ENCODE measurements at places on chromosomes 5 and 9.

DNA sequence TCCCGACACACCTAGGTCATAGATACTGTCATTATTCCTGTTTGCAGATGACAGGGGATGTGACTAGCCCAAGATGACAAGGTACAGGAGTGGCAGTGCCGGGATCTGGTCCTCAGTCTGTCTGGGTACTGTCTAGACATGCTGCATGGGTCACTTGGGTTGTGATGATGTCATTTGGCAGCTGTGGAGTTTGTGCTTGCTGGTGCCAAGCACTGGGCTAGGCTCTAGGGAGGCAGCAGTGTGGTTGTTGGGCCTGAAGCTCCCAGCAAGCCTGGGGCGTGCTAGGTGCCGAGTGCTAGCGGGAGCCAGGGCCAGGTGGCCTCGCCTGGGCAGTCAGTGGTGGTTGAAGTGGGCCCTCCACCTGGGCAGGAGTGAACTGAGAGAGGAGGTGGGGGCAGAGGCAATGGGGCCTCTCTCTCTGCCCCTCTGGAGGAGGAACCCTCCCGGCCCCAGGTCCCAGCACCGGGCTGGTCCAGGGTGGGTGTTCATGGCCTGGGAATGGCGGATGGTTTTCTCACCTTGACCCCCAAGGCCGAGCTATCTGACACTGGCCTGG is 8.8 kb upstream of the ASB6 start:
- no peak for DNase-seq

DNA sequence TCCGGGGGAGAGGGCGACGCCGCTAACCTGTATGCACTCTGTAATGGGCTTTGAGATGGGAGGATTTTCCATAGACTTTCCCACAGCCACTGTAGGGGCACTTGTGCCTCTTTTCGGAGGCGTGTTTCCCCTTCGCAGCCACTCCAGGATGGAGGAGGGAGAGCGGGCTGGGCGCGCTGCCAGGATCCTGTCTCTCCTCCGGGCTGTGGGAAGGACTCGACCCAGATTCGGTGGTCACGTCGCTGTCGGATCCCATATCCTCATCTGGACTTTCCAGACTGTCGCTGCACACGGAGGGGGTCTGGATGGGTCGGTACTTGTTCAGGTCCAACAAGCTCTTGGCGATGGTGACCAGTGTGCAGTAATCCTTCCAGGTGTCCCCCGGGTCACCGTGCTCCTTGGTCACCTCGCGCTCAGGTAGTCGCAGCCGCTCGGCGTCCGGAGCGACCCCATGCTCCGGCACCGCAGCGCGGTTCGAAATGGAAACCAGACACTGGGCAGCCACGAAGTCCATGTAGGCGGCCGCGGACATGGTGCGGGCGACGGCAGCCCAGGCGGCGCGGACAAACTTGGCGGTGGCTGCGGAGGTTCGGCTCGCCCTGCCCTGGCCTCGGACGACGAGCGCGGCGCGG is 1.5 kb downstream of the KLF9 start:
- no peak for DNase-seq

- DNase-seq: no peak
Measured at GRCh38 chr9:72210522-72210921, 61.3 kb downstream of the GDA start.

GRCh38 chr9:133521122-133522072 is 3.4 kb downstream of the MYMK start:
- no peak for DNase-seq

GRCh38 chr5:171168171-171168570 is 140.9 kb upstream of the TLX3 start:
- DNase-seq: no peak

Measured in fibroblast of skin of left biceps (primary cell).